ENCODE measurements at places on chromosomes 2 and 18.
A peak's percentile ranks its signal among the peaks of the same experiment; 100 is the strongest.

DNA sequence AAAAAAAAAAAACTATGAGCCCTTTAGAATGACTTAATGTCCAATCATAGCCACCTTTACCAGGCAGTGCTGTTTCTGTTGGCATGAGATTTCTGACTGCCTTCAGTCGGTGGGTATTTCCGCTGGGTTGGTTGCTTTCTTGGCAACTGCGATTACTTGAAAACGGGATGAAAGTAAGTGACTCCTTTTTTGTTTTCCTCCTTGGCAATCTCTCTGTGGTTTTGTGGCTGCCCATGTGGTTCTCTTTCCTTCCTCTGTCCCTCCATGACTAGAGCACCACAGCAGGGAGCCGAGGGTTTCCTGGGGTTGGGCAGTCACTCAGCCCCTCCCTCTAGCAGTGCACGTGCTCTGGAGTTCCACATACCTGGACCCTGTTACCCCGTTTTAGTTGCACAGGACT lies 112.1 kb downstream of the KLHL29 start:
- peak; percentile 78 for DNase-seq

DNA sequence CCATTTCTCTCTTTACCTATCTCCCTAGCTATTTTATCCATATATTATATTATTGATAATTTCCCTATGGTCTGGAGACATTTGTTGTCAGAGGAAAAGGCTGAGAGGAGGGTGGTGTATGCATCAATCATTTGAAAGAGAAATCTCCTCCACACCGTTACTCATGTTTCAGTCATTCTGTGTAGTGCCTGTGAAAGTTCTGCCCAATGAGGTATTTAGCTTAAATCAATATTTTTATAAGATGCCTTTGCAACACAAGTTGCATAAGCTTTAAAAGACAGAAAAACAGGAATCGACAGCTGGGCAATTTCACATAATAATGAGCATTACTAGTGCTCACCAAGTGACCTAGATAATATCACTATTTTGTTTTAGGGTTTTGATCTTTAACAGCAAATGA lies 363.7 kb upstream of the FSIP2 start:
- no peak for DNase-seq

- DNase-seq = no peak
Observed at GRCh38 chr18:813172-814071, 1.4 kb upstream of the YES1 start.

DNA sequence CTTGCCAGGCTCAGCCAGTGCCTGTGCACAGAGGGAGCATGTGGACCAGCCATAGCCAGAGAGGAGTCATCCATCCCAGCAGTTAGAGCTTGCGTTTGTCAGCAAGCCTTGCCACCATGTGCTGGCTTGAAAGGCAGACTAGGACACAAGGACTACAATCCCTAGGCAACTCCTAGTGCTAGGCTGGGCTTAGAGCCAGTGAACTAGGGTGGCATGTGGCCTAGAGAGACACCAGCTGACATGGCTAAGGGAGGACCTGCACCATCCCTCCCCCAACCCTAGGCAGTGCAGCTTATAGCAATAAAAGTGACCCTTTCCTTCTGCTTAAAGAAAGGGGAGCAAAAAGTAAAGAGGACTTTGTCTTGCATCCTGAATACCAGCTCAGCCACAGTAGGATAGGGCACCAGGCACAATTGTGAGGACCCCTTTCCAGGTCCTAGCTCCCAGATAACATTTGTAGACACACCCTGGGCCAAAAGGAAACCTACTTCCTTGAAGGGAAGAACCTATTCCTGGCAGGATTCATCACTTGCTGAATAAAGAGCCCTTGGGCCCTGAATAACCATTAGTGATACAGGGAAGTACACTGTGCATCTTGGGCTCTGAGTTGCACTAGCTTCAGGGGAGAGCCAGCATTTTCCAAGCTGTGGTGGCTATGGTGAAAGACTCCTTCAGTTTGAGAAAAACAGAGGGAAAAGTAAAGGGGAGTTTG lies 38.7 kb upstream of the UXS1 start:
- DNase-seq = no peak

GRCh38 chr2:141522048-141522447 lies 608.8 kb downstream of the LRP1B start:
- DNase-seq = no peak

DNA sequence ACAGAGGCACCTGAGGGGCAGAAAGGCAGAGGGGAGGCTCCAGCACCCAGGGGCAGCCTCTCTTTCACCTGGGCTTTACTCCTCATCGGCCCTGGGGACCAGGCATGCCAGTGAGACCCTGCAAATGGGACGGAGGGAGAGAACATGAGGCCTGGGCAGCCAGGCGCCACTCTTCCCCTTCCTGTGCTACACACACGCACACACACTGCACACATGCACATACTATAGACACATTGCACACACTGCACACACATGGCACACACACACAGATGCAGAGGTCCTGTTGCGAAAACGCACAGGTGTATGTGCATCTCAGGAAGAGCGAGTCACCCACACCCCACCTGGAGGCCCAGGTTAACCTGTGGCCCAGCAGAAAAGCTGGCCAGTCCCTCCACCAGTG lies 3.4 kb upstream of the RAB6D start:
- DNase-seq = no peak

DNA sequence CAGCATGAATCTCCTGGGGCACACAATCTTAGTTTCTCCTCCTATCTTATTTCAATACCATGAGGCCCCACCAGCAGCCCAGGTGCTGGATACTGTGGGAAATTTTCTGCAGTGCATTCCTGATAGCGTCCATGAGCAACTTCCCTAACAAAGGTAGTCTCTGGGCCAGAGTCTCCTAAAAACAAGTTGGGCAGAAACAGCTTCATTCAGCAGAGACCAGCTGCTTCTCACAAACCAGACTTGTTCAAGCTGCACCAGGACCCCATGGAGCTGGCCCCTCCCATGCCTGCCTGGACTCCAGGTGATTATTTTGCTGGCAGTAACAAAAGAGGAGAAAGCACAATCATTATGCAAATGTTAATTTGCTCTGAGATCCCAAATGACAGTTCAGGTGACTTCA lies 31.4 kb downstream of the MYO5B start:
- no peak for DNase-seq

DNA sequence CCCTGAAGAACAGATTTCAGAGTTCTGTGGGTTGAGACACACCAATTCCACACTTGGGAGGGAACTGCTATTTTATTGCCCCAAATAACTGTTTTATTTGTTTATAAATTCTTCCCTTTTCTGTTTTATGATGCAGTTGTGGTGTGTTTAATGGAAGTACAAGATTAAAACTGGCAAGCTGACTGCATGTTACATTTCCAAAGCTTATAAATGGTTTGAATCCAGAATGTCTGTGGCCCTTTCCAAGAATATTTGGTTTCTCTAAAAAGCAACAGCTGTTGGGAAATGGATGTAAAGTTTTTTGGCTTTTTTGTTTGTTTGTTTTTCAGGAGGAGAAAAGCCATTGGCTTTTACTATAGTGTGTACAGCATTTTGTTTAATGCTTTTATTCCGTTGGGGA lies 234.5 kb downstream of the MTX2 start:
- no peak for DNase-seq

GRCh38 chr2:83063933-83064332 lies 1395.1 kb downstream of the SUCLG1 start:
- no peak for DNase-seq

DNA sequence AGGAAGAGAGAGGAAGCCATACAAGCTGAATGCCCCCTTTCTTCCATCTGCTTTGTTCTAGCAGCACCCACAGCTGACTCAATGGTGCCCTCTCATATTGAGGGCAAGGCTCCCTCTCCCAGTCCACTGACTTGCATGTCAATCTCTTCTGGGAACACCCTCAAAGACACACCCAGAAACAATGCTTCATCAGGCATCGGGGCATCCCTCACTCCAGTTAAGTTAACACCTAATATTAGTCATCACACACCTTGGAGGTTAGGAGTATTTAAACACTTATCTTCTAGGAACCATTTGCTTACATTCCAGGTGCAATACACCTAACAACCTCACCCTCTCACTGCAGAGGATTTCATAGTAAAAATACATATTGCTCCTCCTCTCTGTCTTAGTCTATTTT lies 993.5 kb upstream of the DDX18 start:
- no peak for DNase-seq

- DNase-seq = no peak
Observed at GRCh38 chr2:79162132-79162531, 2.6 kb upstream of the REG3A start.

- DNase-seq = no peak
Observed at GRCh38 chr2:208304157-208304556, 38.1 kb downstream of the PIKFYVE start.

DNA sequence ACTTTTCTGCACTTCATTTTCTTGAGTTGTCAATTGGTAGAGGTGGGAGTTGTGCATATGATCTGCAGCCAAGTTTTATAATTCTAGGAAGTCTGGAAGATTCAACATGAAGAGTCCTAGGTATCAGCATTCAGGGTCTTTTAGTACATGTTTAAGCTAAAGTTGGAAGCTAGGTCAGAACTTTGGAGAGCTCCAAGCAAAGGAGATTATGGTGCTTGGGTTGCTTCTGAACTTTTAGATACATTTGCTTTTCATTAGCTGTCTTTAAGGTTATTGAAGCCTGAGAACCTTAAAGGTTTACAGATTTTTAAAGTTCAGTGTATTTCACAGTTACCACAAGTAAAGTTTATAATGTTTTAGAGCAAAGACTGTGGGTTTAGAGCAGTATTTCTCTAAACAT lies 85.5 kb downstream of the EPC2 start:
- DNase-seq = no peak

GRCh38 chr2:71941726-71942525 lies 205.7 kb downstream of the CYP26B1 start:
- peak; percentile 51 for DNase-seq

DNA sequence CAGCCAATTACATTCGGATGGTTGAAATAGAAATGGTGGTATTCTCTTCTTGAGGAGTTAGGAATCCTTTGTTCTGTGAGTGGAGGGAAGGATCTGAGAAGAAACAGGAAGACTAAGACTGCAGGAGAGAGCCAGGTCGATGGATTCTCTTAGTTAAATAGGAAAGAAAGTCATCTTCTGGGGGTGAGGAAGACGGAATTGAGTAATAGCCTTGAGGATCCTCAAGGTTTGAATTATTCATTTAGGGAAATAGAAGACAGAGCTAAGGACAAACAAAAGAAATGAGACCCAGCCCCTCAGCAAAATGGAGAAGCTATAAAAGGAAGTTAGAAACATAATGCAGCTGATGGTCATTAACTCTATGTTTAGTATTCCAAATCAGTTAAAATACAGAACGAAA lies 1.8 kb downstream of the LAPTM4A start:
- no peak for DNase-seq

DNA sequence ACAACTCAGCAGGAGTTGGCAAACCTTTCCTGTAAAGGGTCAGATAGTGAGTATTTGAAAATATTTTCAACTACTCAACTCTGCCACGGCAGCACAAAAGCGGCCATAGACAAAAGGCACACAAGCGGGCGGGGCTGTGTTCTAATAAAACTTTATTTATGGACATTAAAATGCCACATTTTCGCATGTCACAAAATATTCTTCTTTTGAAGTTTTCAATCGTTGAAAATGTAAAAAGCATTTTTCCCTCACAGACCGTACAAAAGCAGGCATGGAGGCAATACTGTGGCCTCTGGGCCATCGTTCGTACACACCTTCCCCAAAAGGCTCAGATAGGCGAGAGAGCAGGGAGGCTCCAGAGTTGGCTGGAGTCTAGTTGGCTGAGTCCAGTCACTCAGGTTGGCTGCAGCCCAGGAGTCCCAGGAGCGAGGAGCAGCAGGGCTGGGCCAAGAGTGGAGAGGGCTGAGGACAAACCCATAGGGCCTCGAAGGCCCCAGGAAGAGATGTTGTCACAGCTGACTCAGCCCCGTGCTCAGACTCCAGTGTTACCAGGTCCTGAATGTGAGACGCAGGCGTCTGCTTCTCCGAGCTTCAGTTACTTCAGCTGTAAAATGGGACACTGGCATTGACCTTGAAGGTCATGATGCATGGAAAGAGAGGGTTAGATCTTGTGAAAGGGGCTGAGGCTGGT lies 42.5 kb downstream of the SDC1 start:
- no peak for DNase-seq

DNA sequence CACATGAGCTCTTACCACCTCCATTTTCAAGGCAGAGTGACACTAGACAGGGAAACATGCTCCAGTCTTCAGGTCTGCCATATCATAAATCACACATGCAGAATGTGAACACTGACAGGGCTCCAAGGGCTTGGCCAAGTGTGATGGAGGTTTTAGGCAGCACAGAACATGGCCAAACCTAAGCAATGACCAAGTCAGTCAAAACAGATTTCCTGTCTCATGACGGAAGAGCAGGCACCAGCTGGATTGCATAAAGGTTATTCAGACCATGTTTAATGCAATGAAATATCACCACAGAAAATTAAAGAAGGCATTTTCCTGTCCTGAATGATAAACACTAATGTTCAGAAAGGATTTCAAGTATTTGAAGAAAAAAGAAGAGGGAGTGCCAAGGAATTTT lies 72.5 kb downstream of the SUMO1 start:
- DNase-seq = no peak

- peak; percentile 70 for DNase-seq
Observed at GRCh38 chr2:85924522-85924921, 35.7 kb upstream of the ST3GAL5 start.

GRCh38 chr18:55839343-55839742 lies 251.4 kb upstream of the TCF4 start:
- no peak for DNase-seq

- no peak for DNase-seq
Observed at GRCh38 chr2:226691255-226691654, 108.4 kb downstream of the IRS1 start.

DNA sequence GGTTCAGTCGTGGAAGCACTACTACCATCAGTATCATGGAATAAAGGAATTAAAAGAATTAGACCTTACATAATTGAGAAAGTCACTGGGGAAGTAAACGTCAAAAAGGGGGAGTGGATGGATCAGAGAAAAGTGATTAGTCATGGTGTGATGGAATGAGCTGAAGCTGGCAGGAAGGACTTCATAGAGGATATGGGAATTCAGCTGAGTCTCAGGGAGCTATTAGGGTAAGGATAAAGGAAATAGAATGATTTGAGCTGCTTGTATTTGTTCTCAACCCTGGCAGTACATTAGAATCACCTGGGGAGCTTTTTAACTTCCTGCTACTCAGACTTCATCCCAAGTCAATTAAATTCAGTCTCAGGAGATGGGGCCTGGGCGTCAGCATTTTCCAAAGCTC lies 53.4 kb upstream of the SETBP1 start:
- DNase-seq = no peak

DNA sequence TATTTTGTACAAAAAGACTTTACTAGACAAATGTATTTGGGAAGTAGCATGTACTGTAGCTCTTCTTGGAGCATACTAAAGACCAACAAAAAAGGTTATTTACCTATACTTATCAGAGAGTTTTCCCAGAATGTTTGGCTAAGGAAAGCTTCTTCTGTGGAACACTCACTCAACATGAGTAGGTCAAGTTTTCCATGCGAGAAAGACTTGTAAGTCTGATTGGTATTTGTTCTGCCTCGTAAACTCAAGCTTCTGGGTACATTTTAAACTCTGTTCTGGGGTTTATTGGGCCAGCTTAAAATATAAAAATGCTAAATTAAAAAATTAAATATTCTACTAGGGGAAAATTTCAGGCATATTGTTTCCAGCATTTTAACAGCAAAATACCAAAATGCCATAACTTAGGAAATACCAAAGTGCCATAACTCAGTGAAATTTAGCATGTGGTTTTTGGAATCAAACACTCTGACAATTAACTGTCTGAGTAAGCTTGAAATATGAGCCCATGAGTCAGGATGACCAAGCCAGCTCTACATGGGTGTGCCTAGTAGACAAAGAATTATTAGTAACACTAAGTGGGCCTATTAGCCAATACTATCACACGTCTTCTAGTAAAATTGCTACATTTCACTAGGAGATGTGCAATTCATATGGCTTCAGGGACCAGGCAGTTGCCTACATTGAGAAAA lies 47.3 kb upstream of the SERPINE2 start:
- peak; percentile 72 for DNase-seq
